Activated naive CD4-positive, alpha-beta T cell (primary cell): ENCODE measurements at places on chromosomes 3 and 15.

- no peak for DNase-seq
Measured at GRCh38 chr15:42716125-42716524, 20.8 kb downstream of the CDAN1 start.

GRCh38 chr3:69329892-69330291 is 56.0 kb downstream of the FRMD4B start:
- DNase-seq: no peak

- no peak for DNase-seq
Measured at GRCh38 chr15:48800811-48801455, 9.9 kb downstream of the CEP152 start.

GRCh38 chr15:38040615-38041014 is 106.2 kb downstream of the TMCO5A start:
- DNase-seq: no peak

DNA sequence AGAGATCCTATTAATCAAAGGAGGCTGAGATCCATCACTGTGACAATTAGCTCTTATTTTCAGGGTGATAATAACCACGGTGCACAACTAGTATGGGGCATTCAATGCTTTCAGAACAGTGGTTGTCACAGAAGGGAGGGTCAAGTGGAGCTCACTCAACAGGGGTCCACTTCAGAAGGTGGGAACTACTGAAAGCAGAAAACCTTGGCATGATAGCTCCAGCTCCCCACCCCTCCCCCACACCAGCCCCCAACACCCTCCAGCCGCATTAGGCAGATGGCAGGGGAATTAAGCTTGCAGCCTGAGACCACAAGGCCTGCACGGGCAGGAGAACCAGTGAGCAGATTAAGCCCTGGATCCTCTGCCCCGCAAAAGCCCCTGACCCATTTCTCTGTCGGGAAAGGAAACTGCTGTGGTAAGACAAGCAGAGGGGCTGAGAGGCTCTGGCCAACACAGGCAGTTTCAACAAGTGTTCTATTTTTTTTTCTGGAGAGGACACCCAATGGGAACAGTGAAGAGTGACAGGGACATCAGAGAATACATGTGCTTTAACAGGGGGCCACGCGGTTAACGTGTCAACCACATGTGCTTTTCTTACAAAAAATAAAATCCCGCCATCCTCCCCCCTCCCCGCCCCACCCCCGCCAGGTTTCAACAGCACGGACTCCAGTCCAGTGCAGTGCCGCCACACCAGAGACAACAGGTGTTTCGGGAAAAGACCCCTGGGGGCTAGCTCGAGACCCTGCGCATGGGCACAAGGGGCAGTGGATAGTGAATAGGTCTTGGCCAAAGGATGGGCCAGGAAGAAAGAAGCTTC is 997 bp downstream of the FYCO1 start:
- DNase-seq: no peak
